ENCODE measurements at places on chromosomes 12 and 14.

- no peak for DNase-seq
Measured at GRCh38 chr14:78834766-78835451, 664.7 kb downstream of the NRXN3 start.

GRCh38 chr14:22500954-22501726 is 87.9 kb downstream of the DAD1 start:
- no peak for DNase-seq

- DNase-seq, result no peak
Measured at GRCh38 chr14:81031488-81031887, 76.1 kb downstream of the TSHR start.

DNA sequence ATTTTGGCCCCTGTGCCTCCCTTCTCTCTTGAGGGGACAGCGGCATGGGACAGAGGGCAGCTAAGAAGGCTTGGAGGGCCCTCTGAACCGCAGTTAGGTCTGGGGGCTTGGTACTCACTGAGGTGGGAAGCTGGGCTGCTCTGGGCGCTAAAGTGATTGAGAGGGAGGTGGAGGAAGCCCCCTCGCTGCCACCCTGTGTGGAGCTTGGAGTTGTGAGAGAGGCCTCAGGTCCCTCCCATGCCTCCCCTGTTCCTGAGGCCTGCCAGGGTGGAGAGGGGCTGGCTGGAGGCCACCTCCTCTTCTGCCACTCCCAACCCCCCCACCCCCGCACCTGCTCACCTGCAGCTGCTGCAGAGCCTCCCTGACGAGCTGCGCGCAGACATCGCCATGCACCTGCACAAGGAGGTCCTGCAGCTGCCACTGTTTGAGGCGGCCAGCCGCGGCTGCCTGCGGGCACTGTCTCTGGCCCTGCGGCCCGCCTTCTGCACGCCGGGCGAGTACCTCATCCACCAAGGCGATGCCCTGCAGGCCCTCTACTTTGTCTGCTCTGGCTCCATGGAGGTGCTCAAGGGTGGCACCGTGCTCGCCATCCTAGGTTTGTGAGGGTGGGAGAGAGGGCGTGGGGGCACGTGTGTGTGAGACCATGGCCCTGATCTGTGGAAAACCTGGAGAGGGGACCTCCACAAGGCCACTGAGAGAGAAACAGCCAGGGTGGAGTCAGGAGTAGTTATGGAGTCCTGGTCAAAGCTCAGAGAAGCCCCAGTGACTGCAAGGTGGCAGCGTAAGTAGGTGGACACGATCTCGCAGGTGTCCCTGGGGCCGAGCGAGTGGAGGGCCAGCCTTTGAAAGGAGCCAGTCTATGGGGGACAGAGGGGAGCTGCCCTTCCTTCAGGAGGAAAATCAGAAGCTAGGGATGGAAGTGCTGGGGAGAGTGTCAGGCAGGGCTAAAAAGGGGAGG is 11.2 kb downstream of the KCNH3 start:
- no peak for DNase-seq

GRCh38 chr12:84172823-84173424 is 739.7 kb downstream of the SLC6A15 start:
- DNase-seq, result no peak

GRCh38 chr12:29026419-29026818 is 122.7 kb upstream of the FAR2 start:
- DNase-seq, result no peak

DNA sequence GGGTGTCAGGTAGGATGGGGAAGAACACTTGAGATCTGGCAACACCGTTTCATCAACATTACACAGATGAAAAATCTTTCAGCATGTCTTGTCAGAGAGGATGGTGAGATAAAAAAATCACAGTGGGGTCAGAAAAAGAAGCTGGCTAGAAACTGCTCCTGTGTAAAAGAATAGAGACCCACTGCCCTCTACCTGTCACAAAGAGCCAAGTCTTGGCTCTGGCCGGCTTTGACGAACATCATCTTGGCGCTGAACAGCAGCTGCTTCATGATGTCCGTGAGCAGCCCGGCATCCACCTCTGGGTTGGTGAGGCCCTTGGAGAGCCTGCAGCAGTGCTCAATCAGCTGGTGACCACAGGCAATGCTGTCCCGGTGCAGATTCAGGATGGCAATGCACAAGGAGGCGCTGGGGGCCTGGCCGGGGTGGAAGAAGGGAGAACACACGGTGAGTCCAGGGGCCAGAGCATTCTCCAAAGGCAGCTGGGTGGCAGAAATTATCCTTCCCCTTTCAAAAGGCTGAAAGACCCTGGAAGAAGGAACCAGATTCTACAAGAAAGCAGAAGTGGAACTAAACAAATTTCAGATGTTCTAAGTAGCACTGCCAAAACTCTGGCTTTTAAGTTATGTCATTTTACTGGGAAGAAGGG is 50.2 kb downstream of the ZFYVE26 start:
- DNase-seq, result no peak

DNA sequence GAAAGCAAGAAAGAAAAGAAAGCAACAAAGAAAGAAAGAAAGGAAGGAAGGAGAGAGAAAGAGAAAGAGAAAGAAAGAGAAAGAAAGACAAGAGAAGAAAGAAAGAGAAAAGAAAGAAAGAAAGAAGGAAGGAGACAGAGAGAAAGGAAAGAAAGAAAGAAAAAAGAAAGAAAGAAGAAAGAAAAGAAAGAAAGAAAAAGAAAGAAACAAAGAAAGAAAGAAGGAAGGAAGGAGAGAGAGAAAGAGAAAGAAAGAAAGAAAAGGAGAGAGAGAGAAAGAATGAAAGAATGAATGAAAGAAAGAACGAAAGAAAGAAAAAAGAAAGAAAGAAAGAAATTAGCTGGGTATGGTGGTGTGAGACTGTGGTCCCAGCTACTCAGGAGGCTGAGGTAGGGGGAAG is 400.1 kb upstream of the MDGA2 start:
- no peak for DNase-seq

GRCh38 chr12:61452076-61452475 is 808.1 kb upstream of the USP15 start:
- DNase-seq, result no peak

DNA sequence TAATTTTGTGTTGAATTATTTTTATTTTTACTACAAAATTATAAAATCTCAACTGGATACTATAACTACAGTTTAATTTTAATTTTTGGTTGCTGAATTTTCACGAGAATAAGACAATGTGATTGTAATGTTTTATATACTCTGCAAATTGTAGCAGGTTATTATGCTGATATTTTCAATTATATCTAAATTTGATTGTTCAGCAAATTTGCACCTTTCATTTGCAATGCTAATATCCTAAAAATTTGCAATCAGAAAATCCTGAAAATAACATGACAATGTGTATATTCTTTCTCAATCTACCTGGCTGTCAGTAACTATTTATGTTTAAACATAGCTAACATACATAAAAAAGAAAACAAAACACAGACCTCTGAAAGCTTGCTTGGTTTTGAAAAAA is 932.2 kb upstream of the LRFN5 start:
- no peak for DNase-seq

GRCh38 chr14:104656014-104656714 is 33.3 kb upstream of the INF2 start:
- no peak for DNase-seq

GRCh38 chr12:55702861-55703260 is 4.8 kb downstream of the ITGA7 start:
- DNase-seq, result no peak

DNA sequence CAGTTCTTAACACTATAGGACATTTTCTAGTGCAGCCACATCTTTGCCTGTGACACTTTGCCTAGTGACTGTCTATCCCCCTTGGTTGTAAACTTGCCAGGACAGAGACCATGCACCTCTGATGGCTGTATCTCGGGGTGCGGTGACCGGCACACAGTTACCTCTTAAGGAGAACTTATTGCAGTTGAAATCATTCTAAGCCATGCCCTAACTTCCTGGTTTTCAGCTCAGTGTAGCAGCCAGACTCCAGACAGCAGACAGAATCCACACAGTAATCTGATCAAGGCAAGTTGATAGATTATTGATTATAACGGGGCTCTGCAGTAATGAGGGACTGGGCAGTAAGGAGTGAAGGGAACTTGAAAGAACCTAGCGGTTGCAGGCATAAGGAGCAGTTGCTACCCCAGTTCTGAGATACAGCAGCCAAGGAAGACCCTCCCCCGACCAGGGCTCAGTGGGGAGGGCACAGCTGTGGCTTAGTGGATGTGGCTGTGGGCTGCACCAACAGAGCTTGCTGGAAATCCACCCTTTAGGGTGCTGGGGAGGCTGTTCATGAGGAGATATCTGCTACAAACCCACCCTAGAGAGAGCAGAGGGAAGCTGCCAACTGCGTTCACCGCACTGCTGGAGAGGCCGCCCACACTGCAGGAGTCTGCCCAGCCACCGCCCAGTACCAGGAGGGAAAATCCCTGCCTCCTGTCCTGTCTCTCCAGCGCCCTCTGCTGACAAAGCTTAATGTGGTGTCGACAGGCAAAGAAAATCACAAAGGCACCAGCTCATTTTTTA is 58.2 kb upstream of the BEGAIN start:
- DNase-seq, result peak; percentile 78

DNA sequence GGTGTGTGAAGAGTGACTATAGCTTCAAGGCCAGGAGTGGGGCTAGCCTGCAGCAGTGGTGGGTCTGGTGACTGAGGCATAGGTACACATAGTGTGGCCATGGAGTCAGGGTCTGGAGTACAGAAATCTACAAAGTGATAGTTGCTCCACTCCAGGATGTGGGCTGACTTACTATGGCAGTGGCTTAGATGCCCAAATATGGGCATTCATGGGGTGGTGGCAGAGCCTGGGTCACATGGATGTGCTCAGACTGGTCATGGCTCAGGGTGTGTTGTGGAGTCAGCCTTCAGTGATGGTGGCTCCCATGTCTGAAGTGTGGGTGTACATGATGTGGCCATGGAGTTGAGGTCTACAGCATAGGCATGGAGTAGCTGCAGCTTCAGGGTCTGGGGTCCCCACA is 27.3 kb downstream of the CLEC6A start:
- peak; percentile 4 for DNase-seq

GRCh38 chr12:28189784-28190320 is 404 bp upstream of the CCDC91 start:
- peak; percentile 46 for DNase-seq

DNA sequence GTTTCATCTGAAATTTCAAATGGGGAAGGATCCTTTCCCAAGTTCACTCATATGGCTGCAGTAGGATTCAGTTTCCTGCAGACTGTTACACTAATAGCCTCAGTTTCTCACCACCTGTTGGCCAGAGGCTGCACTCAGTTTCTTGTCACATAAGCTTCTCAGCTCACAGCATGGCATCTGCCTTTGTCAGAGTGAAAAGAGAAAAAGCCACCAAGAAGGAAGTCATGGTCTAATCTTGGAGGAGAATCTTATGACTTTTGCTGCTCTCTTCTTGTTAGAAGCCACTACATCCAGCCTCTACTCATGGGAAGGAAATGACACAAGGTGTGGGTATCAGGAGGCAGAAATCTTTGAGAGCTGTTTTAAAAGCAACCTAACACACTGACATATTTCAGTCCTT is 39.4 kb upstream of the BTG1 start:
- DNase-seq, result peak; percentile 58

DNA sequence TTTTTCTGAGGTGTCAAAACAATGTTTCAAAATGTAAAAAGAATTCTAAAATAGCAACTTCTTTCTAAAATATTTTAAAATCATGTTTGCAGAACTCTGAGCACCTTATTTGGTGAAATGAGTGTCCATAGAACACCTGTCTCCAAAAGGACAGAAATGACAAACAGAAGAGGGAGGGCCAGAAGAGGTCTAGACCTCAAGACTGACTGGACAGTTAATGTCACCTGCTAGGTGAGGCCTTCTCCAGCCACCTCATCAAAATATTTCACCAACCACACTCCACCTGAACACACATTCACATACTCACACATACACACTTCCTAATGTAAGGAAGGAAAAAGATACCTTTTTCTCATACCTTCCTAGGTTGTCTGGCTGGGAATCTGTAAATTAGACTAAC is 147.8 kb upstream of the PLEKHA5 start:
- no peak for DNase-seq

GRCh38 chr12:69290545-69291277 is 51.3 kb downstream of the CPSF6 start:
- DNase-seq, result peak; percentile 74

DNA sequence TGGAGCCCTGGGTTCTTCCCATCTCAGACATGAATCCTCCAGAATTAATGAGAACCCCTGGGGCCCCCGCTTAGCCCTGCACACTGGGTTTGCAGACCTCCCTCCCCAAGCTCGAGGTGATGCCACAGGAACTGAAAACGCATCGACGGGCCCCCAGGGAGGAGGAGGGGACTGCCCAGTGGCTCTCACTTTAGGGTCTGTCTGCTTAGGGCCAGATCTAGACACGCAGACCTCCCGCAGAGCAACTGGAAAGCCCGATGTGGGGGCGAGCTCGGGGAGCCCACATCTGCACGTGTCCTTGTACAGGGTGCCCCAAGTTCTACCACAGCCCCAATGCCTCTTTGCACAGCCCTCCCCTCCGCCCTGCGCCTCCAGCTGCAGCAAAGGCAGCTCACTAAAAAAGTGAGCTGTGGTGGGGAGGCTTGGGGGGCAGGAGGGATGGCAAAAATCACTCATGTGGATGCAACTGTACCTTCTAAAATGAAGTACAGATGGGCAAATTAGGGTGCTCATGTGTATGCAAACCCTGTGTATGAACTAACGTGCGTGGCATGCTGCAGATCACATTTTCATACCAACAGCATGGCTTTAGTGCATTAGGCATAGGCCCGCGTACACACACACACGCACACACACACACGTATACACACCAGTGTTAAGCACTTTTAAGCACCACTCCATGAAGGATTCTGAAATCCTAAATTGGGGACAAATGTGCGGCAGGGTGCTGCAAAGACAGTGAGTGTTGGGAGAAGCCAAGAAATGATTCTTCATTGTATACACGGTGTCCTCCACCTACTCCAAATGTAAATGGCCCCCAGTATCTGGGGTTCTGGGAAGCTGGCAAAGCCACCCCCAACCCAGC is 99.9 kb upstream of the MAP1LC3B2 start:
- DNase-seq, result no peak

DNA sequence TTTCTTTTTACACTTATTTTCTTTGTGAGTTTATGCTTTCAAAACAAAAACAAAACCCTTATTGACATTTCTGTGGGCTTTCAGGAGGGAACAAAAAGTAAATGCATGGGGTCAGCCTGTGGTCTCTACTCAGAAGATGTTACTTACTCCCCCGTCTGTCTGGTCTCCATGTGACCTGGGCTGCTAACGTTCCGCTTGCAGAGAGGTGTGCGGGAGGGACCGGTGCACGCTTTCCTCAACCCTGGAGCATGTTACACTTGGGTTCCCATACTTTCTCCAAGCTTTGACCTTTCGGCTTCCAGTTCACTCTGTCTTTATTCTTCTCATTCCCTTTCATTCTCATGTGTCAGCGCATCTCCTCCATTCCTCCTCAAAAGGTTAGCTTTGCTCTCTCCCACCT is 36.5 kb downstream of the ZC3H14 start:
- DNase-seq, result no peak

DNA sequence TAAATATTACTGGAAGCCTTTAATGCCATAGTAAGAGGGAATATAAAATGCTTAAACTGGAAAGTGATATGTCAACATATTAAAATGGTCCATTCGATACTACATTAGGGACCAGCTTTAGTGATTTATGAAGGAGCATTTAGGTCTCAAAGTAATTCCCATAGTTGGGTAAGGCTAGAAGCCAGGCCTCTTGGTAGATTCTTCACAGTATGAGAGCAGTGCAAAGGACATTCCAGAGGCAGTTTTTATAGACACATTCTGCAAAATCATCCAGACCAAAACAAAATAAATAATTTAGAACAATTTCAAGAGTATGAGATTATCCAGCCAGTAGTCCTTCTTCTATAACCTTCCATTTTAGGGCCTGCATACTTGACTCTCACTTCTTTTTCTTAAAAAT is 142.6 kb upstream of the PDZRN4 start:
- DNase-seq, result no peak

All from CD4-positive, alpha-beta memory T cell (primary cell).